ENCODE measurements at places on chromosomes 5 and 9. TPM values are rescaled to one million over a fixed set of nuclear protein-coding genes. Genes with fewer than 3 reads are reported as not detected.

DNA sequence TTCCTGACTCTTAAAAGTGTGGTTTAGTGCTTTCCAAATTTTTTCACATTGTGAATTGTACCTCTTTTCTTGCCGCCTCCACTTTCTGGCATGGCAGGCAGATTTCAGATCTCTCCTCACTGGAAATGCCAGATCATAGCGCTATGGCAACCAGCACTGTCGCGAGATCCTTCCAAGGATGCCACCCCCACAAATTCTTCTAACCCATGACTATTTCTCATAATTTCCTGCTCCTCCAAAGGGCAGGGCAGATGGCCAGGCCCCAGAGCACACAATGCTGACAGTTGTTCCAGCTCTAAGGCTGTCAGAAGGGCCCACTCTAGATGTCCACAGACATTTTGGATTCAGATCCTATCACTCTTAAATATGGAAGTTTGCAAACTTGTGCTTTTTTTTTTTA, 446.2 kb upstream of the RIOK2 start:
- DNase-seq, result no peak

- no peak for DNase-seq
These were observed 328.6 kb downstream of the PIK3R1 start for GRCh38 chr5:68544091-68544647.

- no peak for DNase-seq
These were observed 82.6 kb upstream of the LMX1B start for GRCh38 chr9:126531035-126531571.

DNA sequence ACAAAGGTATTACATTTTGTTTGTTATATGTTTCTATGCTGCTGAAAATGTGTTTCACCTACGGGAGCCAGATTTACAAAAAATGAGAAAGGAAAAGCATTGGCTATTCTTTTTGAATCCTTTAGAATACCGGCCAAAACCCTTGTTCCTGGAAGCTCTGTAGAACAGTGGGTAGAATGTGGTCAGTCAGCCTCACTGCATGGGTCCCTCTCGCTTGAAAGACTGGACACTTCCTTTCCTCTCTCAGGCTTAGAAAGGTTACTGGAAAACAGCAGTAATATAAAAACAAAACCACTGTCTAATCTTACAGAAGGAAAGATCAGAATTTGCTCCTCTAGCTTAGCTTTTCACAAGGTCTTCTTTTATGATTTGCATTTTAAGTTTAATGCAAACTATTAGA, 45.1 kb downstream of the OSTF1 start:
- no peak for DNase-seq

- no peak for DNase-seq
These were observed 20.3 kb downstream of the FBP1 start for GRCh38 chr9:94619026-94619425.

GRCh38 chr5:112183103-112183711, 235.9 kb downstream of the EPB41L4A start:
- no peak for DNase-seq

DNA sequence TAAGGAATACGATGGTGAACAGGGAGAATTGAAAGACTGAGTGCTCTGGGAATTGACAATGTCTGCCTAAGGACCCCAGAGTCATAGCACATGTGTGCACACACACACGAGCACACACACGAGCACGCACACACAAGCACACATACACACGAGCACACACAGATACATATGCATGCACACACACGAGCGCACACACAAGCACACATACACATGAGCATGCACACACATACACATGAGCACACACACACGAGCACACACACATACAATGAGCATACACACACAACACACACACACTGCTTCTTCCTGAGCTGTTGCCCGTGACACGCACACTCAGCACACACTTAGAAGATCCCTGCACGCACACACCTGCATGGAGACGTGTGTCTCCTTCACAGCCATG, 10.9 kb upstream of the UNC5A start:
- no peak for DNase-seq

Gene C9
- not detected for polyA plus RNA-seq

GRCh38 chr9:35869621-35870216, 482 bp downstream of the OR13J1 start:
- no peak for DNase-seq

GRCh38 chr5:168881427-168882149, 302.4 kb upstream of the PANK3 start:
- no peak for DNase-seq

Gene CDC25C
- not detected for polyA plus RNA-seq

GRCh38 chr9:78806492-78807160, 509.7 kb downstream of the PSAT1 start:
- DNase-seq, result no peak

DNA sequence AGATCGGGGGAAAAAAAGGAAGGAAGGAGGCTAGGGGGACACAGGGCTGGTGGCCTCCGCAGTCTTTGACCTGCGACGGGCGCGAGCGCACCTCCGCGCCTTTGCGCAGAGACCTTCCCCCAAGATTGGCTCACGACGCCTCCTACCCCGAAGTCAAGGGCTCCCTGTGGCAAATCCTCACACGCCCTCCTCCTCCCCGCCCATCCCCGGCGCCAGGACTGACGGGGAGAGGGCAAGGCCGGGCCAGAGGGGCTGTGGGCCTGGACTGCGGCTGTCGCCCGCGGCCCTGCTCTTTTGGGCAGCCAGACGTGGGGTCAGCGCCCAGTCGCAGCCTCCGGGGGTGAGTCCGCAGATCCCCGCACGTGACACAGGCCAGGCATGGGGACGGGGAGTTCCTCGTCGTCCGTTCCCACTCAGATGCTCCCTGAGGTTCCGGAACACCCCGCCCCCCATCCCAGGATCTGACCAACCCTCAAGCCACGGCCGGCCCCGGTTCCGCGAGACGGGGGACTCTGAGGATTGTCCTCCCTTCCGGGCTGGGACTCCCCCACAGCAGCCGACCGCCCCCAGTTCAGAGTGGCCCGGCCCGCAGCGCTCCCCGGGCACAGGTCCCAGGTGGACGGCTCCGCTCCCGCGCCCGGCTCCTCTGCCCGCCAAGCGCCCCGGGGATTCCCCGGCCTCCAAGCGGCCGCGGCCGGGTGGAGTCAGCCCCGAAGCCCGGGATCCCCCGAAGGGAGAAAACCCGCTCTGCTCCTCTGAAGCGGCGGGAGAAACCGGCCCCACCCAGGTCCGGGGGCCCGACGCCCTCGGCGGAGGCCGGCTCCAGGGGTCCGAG, 543 bp upstream of the ANKRD33B start:
- DNase-seq, result no peak

Gene NEUROG1
- not detected for polyA plus RNA-seq

GRCh38 chr9:127521919-127522304, 70.6 kb downstream of the LRSAM1 start:
- no peak for DNase-seq

DNA sequence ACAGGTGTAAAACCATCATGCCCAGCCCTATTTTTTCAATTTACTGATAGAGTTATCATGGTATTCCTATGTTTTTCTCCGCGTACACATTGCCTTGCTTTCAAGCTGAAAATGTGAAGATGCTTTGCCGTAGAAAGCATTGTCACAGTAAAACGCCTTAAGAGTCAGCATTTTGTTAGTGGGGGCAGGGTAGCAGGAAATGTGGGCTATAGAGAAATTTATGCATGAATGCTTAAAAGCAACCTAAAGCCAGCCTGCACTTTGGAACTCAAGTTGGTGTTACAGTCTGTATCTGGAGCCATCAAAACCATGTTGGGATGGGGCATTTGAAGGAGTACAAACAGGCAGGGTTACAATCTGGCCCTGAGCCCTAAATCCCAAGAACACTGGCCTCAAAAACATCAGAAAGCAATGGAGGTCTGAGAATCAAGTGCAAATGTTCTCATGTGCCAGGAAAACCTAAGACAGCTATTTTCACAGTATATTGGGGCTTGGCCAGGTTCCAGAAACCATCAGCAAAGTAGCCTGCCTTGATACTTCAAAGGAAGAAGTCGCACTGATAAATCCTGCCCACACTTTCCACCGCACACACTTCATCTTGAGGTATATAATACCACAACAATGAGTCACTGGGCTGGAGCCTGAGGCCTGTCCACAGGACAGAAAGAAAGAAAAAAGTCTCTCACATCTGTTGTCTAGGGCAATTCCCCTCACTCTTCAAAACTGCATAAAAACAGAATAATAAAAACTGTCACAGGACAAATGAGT, 313.8 kb downstream of the ENC1 start:
- DNase-seq, result no peak

Gene LMX1B
- polyA plus RNA-seq, result not detected

Gene CATSPER3
- not detected for polyA plus RNA-seq

Gene PIK3R1
- polyA plus RNA-seq, result 34.5 TPM

GRCh38 chr5:107430071-107430625, 240.6 kb downstream of the EFNA5 start:
- DNase-seq, result no peak

DNA sequence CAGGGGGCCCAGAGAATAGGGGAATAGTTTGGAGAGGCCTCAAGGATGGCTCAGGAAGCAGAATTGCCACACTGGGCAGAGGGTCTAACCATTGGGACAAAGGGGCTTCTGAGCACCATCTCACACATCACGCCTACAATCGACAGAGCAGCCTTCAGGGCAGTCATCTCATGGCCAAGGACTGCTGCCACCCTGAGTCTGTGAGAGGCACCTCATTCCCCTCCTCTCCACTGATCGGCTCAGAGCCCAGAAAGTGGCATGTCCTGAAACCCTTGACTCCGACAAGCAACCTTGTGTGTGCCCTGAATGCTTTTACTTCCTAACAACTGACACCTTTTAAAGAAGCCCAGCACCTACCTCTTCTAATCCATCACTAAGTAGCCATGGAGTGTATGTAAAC, 128.9 kb upstream of the PTPN3 start:
- no peak for DNase-seq

Gene UHRF2
- 18.5 TPM for polyA plus RNA-seq

GRCh38 chr9:95605101-95605500, 88.3 kb upstream of the PTCH1 start:
- DNase-seq, result no peak

- DNase-seq, result no peak
These were observed 375.2 kb upstream of the WWC1 start for GRCh38 chr5:167916261-167916691.

- DNase-seq, result no peak
These were observed 34.0 kb downstream of the GLT6D1 start for GRCh38 chr9:135605238-135605781.

Gene SPRY4
- not detected for polyA plus RNA-seq

Gene SLC27A6
- not detected for polyA plus RNA-seq

Gene GPX3
- polyA plus RNA-seq, result 1.4 TPM

DNA sequence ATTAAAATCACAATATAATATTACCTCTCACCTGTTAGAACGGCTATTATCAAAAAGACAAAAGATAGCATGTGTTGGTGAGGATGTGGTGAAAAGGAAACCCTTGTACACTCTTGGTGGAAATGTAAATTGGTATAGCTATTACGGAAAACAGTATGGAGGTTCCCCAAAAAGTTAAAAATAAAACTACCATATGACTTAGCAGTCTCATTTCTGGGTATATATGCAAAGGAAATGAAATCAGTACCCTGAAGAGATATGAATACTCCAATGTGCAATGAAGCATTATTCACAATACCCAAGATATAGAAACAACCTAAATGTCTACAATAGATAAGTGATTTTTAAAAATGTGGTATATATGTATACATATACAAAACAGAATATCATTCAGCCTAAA, 199.9 kb downstream of the SNX18 start:
- no peak for DNase-seq

DNA sequence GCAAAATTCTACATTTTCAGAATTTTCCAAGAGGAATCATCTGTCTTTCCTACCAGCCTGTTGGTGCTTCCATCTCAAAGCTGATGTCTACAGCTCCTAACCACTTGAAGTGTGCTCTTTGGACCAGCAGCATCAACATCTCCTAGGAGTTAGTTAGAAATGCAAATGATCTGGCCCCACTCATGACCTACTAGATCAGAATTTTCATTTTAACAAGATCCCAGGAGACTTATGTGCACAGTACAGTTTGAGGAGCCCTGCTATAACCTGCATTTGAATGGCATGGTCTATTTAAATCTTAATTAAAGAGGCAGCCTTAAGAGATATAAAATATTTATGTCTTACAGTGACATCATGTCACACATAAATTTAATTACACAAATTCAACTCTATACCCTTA, 33.8 kb downstream of the ITK start:
- no peak for DNase-seq

GRCh38 chr9:19615036-19615624, 173.7 kb downstream of the SLC24A2 start:
- no peak for DNase-seq

DNA sequence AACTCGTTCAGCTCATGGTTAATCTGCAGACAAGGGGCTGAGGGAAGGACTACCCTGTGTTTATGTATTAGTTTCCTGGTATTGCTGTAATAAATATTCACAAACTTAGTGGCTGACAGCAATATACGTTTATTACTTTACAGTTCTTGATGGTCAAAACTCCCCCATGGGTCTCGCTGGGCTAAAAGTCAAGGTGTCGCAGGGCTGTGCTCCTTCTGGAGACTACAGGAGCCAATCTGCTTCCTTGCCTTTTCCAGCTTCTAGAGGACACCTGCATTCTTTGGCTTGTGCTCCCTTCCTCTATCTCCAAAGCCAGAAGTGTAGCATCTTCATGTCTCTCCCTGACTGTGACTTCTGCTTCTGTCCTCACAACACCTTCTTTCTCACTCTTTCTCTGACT, 653.8 kb upstream of the RIOK2 start:
- DNase-seq, result no peak

Gene SAPCD2
- polyA plus RNA-seq, result not detected

- DNase-seq, result no peak
These were observed 543.1 kb downstream of the KIF4B start for GRCh38 chr5:155556700-155557099.

- DNase-seq, result no peak
These were observed 105.0 kb downstream of the SLC28A3 start for GRCh38 chr9:84235511-84235910.

DNA sequence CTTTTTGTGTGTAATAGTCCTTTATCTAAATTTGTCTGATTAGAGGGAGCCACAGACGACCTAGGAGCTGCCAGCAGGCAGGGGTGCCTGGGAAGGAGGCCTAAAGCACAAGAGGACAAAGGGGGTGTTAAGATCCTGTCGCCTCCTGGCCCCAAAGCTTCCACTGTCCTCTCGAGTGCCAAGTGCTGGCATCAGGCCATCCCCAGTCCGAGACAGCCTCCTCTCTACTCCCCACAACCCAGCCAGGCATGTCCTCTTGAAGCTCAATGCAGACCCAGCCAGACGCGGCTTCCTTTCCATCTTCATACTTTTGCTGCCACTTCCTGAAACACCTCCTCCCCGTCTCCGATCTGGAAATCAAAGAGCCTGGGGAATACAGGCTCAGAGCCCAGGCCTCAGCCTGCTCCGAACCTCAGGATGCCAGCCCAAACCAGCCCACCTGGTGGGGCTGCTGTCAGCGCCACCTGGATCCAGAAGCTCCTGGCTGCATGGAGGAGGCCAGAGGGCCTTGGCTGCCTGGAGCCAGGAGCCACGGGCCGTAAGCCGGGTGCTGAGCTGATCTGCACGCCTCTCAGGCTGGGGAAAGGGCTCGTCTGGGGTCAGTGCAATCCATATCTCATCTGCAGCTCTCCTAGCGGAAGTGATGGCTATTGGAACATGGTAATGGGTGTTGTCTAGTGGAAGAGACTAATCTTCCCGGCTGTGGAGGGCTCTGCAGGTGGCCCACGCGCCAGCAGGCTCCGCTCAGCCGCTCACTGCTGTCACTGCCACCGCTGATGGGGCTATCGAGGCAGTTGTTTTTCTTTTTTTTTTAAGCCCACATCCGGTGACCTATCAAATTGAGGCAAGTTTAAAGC, 60.2 kb upstream of the FUBP3 start:
- DNase-seq, result no peak

- DNase-seq, result no peak
These were observed 82.8 kb downstream of the GTF3C4 start for GRCh38 chr9:132752877-132753592.

- DNase-seq, result no peak
These were observed 17.5 kb downstream of the CRB2 start for GRCh38 chr9:123373447-123373923.

GRCh38 chr5:142974409-142974808, 204.2 kb downstream of the ARHGAP26 start:
- DNase-seq, result no peak

All from naive B cell (primary cell).